ENCODE measurements at places on chromosomes 2 and 18. TPM values are rescaled to one million over a fixed set of nuclear protein-coding genes. Genes with fewer than 3 reads are reported as not detected.

CCDC148 gene
- 0.66 TPM for total RNA-seq

CNTNAP5 gene
- not detected for total RNA-seq

UPP2 gene
- not detected for total RNA-seq

OST4 gene
- total RNA-seq, result 224 TPM
